HL-60 (cell line): ENCODE measurements at places on chromosomes 4 and X.

DNA sequence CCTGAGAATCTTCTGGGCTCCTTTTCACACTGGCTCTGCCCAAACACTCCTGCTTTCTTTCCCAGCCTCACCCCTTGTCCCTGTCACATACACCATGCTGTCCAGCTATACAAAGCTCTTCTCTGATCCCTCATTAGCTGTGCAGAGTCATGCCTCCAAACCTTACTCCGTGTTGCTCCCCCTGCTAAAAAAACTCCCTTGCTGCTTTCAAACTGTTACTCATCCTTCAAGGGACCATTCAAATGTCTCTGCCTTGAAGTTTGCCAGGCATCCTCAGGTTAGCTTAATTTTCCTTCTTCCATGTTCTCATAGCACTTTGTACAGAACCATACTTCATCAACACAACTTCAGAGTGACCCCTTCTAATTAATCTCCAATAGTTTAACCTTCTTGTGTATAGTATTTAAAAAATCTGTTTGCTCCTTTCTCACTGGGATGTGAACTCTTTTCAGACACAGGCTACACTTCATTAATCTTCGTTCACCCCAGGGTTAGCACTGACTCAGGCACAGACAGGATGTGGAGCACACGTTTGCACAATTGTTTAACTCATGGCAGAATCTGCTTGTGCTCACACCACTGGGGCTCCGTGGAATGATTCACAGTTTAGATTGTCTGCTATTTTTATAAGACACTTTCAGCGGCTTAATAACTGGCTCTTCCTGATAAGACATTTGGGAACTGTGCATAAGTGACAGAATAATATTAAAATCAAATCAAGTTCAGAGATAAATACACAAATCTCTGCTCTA lies 21.4 kb upstream of the SEL1L3 start:
- DNase-seq = peak; percentile 66

DNA sequence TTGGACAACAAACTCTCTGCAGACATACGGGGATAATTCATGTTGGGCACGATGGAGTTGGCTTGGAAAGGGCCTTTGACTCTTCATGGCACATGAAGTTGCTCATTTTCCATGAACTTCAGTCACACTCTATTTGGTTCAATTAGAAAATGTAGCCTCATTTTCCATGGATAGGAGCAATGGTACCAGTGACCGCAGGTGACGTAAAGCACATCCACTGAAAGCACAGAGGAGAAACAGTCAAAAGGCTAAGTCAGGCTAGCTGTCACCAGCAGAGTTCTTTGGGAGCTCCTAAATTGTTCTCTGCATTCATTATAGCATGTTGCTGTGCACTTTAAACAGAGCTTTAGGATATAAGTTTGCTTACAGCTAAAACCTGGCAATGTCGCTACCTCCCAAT lies 39.9 kb upstream of the MAP3K15 start:
- no peak for DNase-seq

GRCh38 chr4:177339477-177340374 lies 30.1 kb downstream of the NEIL3 start:
- DNase-seq = peak; percentile 20

DNA sequence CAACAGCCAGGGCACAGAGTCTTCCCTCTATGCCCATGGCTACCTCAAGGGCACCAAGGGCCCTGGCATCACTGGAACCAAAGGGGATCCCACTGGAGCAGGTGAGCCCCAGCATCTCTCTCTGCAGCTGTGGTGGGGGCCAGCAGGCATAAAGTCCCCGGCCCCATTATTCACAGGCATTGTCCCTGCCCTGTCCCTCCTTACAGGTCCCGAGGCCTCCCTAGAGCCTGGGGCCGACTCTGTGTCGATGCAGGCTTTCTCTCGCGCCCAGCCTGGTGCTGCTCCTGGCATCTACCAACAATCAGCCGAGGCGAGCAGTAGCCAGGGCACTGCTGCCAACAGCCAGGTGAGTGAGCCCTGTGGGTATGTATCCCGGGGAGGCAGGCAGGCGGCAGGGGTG lies 12.3 kb upstream of the UBA1 start:
- DNase-seq = no peak

DNA sequence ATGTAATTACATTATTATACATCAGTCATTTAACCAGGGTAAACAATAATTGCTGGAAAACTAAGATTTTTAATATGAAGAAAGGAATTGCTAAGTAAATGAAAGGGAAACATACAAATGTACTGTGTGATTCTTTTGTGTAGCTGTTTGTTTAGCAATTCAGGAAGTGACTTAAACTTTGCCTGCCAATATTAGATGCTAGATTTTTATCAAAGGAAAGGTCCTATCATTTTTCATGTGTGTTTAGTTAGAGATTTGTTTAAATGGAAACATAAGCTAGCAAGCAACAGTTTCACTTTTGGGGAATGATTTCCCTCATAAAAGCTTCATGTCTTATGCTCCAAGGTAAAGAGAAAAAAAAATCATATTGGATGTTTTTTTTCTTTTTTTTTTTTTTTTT lies 95.1 kb upstream of the LIMCH1 start:
- no peak for DNase-seq

DNA sequence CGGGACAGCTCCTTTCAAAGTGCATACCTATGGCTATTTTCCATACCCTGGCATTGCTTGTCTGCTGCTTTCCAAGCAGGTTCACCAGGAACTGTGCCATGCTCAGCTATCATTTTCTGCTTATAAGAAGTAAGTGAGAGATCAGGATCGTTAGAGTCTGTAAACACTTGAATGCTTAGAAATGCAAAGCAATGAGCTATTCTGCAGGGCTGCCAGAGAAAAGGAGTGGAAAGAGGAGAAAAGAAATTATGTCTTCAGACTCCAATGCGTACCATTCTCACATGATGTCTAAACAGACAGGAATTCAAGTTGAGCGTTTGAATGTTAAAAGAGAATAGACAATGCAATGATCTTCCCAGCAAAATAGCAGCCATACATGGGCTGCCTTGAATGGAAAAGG lies 245.5 kb upstream of the SLC7A11 start:
- no peak for DNase-seq

- no peak for DNase-seq
These were observed 57.9 kb downstream of the CFAP299 start for GRCh38 chr4:80393246-80393969.

DNA sequence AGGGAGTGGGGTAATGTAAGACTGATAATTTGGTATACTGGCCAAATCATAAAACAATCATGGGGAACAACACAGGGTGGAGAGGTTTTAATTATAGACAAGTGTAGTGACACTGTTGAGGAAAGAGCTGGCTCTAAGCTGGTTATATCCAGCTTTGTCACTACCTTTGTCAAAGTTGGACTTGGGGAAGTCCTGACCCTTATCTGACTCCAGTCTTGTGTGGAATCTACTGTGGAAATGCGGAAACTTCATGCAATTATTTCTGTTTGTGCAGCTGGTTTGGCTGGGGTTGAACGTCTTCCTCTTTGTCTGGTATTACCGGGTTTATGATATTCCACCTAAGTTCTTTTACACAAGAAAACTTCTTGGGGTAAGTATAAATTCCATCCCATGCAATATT lies 2.0 kb downstream of the CYBB start:
- DNase-seq = peak; percentile 64

DNA sequence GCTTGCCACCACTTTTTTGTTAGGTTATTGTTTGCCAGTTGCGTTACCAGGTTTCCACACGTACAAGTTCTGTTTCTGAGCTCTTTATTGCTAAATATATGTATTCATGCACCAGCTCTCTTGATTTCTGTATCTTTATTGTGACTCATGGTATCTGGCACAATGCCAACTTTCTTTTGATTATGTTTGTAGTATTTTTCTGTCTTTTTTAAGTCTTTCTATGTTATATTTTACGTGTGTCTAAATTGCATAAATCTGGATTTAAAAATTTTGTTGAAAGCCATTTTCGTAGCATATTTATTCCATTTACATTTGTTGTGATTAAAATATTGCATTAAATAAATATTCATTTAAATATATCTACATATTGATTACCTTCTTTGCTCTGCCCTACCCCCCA lies 73.8 kb downstream of the KDM6A start:
- peak; percentile 8 for DNase-seq

GRCh38 chrX:109793191-109793590 lies 60.1 kb upstream of the ACSL4 start:
- DNase-seq = no peak

DNA sequence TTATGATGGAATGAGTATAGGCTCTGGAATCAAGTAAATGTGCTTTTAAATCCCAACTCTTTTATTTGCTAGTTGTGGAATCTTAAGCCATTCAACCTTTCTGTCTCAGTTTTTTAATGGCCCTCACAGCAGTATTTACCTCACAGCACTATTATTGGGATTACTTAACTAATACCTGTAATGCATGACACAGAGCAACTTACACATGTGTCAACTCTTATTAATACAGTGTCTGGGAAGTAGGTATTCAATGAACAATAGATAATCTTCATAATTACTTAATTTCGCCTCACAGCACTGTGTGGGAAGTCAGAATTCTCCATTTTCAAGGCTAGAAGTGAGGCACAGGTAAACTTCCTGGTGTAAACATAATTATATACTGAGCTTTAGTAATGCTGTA lies 149.7 kb upstream of the NUDT6 start:
- no peak for DNase-seq

- no peak for DNase-seq
These were observed 255.9 kb downstream of the ADAMTS3 start for GRCh38 chr4:72313121-72313520.

GRCh38 chr4:145216535-145216934 lies 36.1 kb upstream of the OTUD4 start:
- no peak for DNase-seq

DNA sequence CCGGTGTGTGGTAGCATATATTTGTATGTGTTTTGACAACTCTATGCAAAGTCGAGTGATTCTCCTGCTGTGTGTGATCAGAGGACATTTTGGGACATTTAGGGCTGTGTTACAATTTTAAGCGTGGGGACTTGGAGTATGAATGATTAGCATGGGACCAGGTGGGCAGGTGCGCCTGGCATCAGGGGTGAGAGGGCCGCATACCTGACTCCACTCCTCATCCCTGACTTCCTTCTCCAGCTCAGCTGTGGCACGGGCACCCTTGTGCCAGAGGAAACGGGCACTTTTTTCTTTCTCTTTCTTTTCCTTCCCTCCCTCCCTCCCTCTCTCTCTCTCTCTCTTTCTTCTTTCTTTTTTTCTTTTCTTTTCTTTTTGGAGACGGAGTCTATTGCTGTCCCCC lies 15.7 kb upstream of the PLCXD1 start:
- no peak for DNase-seq

- DNase-seq = no peak
These were observed 6.2 kb upstream of the ZBTB33 start for GRCh38 chrX:120244395-120244734.

- no peak for DNase-seq
These were observed 73.7 kb downstream of the TAF1 start for GRCh38 chrX:71439896-71440295.

- peak; percentile 39 for DNase-seq
These were observed 4.0 kb downstream of the C4orf46 start for GRCh38 chr4:158667651-158668198.

DNA sequence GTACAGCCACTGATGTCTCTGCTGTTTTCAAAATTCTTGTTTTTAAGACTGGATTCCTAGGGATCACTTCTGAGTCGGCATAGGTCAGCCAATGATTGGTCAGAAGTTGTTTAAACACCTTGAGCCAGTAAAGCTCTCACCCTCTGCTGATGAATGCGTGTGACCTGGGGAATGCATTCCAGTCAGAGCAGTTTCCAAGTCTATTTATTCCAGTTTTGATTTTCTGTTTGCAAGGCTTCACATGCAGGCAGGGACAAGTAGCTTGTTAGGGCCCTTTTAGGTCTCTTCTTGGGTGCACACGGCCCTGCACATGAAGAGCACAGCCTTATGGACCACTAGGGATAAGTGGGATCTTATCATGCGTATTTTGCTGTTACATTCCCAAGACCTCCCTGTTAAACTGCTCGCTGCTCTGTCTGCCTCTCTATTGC lies 47.0 kb downstream of the KLHL15 start:
- DNase-seq = no peak

DNA sequence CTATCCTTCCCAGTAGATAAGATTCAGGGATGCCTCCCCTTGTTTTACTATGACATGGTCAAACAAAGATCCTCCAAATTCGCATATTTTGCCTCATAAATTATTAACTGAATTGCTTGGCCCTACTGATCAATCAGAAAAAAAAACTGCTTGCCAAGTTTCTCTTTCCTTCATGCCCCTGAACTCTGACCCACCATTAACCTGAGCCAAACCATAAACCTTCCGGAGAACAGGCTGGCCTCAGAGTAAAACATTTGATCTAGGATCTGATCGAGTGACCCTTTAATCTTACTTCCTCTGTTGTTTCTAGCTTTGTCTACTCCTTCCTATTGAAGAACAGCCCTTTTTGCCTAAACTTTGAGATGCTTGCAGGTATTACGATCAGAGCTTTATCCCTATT lies 209.7 kb upstream of the FAM47A start:
- no peak for DNase-seq

GRCh38 chr4:145179281-145179860 lies 1.0 kb downstream of the OTUD4 start:
- DNase-seq = peak; percentile 63

DNA sequence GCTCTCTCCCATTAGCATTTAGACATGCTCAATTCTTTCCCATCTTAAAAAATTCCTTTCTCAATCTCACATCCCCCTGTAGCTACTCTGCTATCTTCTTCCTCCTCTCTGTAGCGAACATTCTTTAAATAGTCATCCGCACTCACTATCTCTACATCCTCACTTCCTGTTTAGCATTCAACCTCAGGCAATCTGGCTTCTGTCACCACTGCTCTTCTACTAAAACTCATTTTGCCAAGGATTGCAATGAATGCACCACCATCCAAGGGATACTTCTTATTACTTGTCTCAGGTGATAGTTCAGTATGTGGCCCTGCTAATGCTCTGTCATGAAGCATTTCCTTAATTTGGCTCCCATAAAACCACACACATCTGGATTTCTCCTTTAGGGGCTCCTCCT lies 10.9 kb upstream of the TET2 start:
- DNase-seq = no peak

- DNase-seq = no peak
These were observed 183.1 kb upstream of the ARX start for GRCh38 chrX:25198891-25199290.

- DNase-seq = no peak
These were observed 275.5 kb downstream of the CFAP299 start for GRCh38 chr4:80610845-80611677.

GRCh38 chr4:38957261-38957815 lies 74.9 kb downstream of the TMEM156 start:
- DNase-seq = no peak

DNA sequence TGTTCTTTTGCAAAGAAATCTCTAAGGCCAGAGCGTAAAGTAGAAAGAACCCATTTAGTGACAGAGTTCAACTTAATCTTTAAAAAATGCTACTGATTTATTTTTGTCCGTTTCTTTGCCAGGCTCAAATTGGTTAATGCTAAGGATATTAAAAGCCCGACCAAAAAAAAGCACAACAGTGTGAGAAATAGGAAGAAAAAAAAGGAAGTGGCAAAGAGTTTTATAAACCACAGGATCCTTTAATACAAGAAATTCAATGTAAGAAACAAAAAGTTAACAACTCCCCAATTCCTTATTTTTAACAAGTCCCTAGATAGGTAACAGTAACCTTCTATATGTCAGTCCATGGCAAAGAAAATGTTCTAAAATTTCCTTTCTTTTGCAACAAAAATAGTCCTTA lies 480.4 kb downstream of the ACTRT1 start:
- DNase-seq = no peak
